ENCODE measurements at places on chromosomes 12 and 14.
A peak's percentile ranks its signal among the peaks of the same experiment; 100 is the strongest.

DNA sequence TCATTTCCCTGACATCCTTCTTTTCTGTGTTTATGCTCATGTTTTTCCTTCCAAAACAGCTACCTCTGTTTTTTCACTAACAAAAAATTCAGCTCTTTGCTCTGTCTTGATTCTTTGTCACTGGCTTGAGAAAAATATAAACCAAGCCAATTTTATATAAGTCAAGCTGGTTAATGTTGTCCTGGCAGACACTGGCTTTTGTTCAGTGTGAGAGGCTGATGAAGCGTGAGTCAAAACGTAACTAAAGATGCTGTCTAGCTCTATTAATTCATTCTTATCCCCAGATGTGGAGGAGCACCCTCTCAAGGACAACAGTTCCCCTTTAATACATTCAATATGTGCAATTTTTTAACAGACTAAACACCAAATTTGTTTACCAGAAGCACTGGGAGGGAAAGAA is 15.8 kb downstream of the TSPAN8 start:
- DNase-seq: no peak

DNA sequence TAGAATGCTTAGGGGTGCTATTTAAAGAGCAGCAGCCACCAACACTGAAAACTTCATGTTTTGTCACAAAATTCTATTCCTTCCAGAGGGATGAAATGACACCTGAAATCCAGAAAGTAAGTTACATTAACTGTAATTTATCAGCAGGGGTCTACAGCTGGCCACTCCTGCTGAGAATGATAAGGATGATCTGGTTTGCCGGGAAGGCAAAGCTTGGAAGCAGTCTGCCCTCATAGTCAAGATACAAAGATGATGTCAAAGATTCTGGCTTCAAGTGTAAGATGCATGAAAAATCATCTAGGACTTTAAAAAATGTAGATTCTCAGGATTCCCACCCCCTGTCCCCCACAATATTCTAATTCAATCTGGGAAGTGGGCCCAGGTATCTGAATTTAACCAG is 58.4 kb downstream of the DCAF5 start:
- no peak for DNase-seq

- no peak for DNase-seq
Observed at GRCh38 chr14:100288382-100289185, 17.7 kb downstream of the SLC25A29 start.

GRCh38 chr12:122124370-122124769 is 45.8 kb downstream of the MLXIP start:
- no peak for DNase-seq

DNA sequence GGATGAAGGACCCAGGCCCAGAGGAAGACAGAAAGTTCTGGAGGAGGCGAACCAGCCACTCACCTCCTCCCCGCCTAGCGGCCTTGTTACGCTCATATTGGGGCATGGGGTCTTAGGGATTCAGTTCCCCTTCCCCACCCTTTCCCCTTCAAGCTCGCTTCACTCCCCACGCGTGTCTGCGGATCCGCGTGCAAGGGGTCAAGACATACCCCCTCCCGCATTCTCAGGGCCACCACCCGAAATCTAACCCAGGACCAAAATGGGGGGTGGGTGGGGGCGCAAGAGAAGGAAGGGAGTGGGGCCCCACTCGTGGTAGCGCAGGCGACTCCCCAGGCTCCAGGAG is 584 bp upstream of the RFX4 start:
- no peak for DNase-seq

GRCh38 chr12:100718187-100718586 is 76.4 kb upstream of the ANO4 start:
- DNase-seq: no peak

GRCh38 chr12:132429946-132430643 is 59.9 kb upstream of the FBRSL1 start:
- DNase-seq: peak; percentile 77

DNA sequence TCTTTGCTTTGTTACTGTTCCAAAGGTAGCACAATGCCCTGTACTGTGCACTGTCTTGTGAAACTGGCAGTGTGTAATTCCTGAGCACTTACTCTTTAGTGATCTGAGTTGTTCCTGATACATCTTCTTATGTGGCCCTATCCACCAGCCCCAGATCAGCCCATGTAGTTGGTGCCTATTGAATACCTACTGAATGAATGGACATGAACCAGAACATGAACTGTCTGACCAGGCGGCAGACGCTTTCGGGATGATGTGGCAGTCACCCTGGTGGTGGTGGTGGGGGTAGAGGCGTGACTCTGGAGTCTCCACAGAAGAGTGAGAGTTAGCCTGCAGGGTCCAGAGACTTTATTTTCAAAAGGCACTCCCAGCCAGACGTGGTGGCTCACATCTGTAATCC is 46.6 kb upstream of the PAPOLA start:
- DNase-seq: no peak

DNA sequence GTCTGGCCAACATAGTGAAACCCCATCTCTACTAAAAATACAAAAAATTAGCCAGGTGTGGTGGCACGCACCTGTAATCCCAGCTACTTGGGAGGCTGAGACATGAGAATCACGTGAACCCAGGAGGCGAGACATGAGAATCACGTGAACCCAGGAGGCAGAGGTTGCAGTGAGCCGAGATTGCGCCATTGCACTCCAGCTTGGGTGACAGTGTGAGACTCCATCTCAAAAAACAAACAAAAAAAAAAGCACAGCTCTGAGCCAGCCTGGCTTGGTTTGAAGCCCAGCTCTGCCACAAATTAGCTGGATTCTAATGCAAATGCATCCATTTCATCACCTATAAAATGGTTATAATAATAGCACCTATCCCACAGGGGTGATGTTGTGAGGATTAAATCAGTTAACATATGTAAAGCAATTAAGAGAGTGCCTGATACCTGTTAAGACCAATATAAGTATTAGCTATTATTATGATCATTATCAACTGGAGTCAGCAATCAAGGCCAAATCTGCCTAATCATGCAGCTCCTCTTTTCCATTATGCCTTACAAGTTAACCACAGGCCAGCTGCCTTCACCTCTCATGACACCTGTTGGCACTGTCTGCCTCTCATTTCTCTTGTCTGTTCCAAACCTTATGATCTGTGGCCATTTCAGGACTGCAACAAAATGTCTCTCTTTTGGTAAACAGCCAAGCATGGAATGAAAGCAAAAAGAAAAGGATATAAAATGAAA is 2.1 kb downstream of the GNPTAB start:
- DNase-seq: no peak

DNA sequence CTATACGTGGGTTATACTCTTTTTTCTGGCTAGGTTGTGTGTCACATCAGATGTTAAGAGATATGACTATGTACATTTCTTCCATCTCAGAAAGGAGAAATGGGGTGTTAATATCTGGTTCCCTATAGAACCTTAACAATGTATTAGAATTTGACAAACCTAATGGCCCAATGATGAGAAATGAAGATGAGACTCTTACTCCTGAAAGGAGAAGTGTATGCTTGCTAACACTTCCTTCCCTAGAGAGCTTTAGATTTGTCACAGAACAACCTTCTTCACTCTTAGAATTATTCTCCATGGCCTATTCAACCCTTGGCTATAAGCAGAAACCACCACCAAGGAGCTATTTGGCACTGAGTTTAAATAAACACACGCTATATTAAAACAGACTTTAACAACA is 839.6 kb downstream of the GALC start:
- no peak for DNase-seq

- no peak for DNase-seq
Observed at GRCh38 chr12:101727098-101727497, 12.2 kb downstream of the SYCP3 start.

DNA sequence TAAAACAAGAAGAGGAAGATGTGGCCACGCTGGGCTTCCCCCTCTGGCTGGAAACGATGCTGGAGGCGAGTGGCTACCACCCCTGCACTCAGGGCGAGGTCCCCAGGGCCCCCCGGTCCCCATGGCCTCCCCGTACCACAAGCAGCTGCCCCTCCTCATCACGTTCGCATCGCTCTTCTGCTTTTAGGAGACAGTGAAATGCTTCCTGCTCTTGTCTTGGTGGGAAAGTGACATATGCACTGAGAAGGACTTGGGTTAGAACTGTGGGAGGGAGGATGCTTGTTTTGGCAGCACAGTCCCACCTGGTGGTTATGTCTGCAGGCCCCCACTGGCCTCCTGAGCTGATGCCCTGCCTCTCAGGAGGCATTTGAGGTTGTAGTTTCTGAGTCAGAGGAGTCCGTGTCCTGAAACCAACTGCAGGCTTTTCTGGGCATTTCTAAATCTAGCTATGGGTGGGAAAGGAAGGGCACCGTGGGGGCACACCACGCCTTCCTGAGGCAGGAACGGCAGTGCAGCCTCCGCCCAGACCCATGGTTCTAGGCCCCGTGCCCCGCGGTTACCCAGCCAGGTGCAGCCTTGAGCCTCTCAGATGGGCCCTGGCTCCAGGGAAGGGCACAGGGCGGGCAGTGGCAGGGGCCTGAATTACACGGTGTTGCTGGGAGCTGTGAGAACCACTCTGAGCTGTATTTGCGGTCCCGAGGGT is 139.3 kb downstream of the ADGRD1 start:
- DNase-seq: no peak

DNA sequence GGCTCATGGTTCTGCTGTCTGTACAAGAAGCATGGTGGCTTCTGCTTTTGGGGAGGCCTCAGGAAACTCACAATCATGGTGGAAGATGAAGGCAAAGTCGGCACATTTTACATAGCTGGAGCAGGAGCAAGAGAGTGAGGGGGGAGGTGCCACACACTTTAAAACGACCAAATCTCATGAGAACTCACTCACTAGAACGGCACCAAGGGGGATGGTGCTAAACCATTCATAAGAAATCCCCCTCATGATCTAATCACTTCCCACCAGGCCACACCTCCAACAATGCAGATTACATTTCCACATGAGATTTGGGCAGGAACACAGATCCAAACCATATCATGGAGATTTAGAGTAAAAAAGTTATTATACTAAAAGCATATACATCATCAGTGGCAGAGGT is 13.6 kb upstream of the LEMD3 start:
- DNase-seq: no peak

DNA sequence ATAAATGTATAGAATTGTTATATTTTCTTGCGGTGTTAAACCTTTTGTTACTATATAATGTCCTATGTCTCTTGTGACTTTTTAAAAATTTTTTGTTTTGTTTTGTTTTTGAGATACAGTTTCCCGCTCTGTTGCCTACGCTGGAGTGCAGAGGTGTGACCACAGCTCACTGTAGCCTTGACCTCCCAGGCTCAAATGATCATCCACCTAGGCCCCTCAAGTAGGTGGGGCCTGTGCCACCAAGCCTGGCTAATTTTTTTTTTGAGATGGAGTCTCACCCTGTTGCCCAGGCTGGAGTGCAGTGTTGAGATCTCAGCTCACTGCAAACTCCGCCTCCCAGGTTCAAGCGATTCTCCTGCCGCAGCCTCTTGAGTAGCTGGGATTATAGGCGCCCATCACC is 26.5 kb upstream of the RCOR1 start:
- DNase-seq: no peak

GRCh38 chr12:6437586-6437985 is 7.2 kb upstream of the CD27 start:
- no peak for DNase-seq

- DNase-seq: no peak
Observed at GRCh38 chr12:69225251-69225910, 14.0 kb upstream of the CPSF6 start.

GRCh38 chr14:77864085-77864484 is 64.2 kb downstream of the ADCK1 start:
- DNase-seq: no peak

DNA sequence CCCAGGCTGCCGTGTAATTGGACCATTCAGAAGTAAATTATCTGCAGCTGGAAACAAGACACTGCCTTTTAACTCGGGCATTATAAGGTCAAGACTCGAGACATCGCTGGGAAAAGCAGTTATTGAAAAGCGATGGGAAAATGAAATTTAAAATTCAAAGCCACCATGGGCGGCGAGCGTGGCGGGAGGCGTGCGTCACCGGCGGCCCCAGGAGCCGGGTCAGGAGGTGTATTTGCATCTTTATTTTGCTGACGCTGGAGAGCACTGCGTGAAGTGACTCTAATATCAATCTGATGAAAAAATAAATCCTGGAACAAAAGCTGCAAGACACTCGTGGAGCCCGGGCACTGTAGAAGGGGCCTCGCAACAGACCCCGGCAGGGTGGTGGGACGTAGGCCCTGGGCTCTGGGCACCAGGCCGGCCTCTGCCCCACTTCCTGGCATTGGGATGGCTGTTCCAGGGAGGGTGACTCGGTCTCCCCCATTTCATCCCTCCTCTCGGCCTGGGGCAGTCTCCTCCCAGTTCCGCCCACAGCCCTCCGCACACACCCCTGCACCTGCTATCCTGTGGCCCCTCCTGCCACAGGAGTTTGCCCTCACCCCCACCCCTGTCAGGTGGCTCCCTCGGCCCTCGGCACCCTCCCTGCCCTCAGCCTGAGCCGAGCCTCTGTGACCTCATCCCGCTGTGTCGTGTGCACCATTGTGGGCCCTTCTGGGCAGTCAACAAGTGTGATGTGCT is 196.2 kb downstream of the KIF26A start:
- no peak for DNase-seq

DNA sequence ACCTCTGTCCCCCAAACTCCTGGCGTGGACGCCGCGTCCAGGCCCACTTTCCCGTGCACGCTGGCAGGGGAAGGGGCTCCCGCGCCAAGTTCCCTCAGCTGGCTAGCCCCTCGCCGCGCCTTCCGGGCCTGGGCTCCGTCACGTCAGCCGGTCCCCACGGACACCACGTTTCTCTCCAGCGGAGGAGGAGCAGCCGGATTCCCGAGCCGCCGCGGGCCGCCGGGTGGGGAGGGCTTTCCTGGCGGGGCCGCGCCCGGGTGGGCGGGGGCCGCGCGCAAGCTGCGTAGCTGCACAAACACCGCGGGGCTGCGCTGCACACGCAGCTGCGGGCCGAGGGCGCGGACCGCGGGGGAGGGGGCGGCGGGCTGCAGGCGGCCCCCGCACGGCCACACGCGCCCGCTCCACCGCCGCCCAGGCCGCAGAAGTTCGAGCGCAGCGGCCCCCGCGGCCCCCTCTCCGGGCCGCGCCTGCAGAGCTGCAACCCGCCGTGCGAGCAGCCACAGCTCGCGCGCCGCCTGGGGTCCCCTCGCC is 45.1 kb upstream of the PNMA1 start:
- DNase-seq: no peak

GRCh38 chr14:81555684-81556083 is 22.0 kb upstream of the SEL1L start:
- DNase-seq: no peak

GRCh38 chr14:101177301-101177971 is 273.9 kb upstream of the RTL1 start:
- no peak for DNase-seq

- no peak for DNase-seq
Observed at GRCh38 chr14:52031781-52032180, 37.1 kb downstream of the NID2 start.

- DNase-seq: no peak
Observed at GRCh38 chr12:122003651-122004611, 17.8 kb upstream of the BCL7A start.

- DNase-seq: no peak
Observed at GRCh38 chr12:53676656-53677015, 753 bp upstream of the ATP5MC2 start.

DNA sequence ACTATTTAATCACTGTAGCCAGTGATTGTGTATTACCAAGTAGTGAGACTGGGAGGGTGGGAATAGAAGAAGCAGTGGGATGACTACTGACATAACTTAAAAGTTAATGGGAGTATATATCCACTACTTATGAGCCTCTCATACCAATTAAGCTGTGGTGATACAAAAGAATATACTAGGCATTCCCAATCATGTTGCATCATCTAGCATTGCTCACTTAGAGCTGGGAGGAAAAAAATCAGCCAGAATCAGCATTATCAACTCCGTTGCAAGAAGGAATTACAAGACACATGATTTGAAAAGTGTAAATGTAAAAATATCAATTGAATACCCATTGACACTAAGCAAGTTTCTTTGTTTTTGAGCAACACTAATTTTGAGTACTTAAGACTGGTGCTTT is 745 bp upstream of the PPP1R36 start:
- DNase-seq: no peak

Measured in NCI-H1436 treated with DMSO at 0.1 percent for 48 hours (cell line).